ENCODE measurements at places on chromosomes 11 and 22.

DNA sequence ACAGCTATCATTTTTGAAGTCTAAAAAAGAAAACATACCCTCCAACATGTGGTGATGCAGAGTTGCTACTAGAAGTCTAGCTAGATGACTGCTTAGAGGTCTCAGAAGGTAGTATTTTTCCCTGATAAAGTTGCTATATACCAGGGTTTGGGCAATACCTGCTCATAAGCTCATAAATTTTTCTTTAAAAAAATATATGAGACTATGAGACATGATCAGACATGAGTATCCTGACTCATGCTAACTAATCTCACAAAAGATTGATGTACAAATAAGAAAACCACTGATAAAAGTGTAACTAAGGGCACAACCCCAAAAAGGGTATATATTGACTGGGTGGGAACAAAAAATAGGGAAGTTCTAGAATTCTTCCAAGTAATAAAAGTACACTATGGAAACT is 740.9 kb downstream of the METTL15 start:
- H3K4me1 ChIP-seq: no peaks in the 10 kb centered on the region
- no peak for DNase-seq
- H3K27me3 ChIP-seq: peaks cover 2% of the 10 kb centered on the region
- no peak overlapping the region for H3K27ac ChIP-seq
- H3K4me3 ChIP-seq: no peak overlapping the region

DNA sequence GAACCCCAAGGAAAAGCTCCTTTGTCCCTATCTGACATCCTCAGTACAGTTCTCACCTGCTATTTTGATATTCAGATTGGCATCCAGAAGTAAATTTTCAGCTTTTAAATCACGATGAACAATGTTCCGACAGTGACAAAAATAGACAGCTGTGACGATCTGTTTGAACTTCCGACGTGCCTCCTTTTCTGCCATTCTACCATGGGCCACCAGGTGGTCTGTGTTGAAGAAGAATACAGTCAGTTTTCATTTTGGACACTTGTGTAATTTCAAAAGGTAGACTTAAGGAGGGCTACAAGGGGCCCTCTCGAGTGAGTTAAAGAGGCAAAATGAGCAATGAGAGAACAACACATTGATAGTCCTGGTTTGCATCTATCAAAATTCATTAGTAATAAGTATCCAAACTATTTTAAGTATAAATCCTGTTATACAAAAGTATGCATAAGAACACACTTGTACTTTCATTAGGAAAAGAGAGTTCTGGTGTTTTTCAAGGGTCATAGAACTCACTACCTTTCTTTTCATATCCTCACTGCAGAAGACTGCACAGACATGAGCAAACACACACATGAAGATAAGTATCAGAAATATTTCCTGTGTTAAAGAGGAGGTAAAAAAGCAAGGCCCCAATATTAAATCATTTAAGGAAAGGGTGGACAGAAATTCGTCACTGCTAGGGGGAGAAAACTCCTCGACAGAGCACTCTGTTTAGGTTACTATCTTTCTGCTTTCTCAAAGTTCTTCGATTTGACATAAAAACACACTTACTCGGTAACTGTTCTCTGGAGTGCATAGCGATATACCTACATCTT is 89.9 kb upstream of the APOA1 start:
- no peaks in the 10 kb centered on the region for H3K27me3 ChIP-seq
- peak; percentile 62 for DNase-seq
- H3K36me3 ChIP-seq: no peaks in the 10 kb centered on the region
- H3K4me3 ChIP-seq: peak overlapping the region; percentile 84
- H3K27ac ChIP-seq: peak overlapping the region; percentile 95

- no peaks in the 10 kb centered on the region for H3K27me3 ChIP-seq
- H3K36me3 ChIP-seq: no peaks in the 10 kb centered on the region
- peaks cover 33% of the 10 kb centered on the region for H3K4me1 ChIP-seq
- DNase-seq: no peak
- H3K4me3 ChIP-seq: no peak overlapping the region
Measured at GRCh38 chr11:96228473-96228891, 114.5 kb downstream of the MAML2 start.

DNA sequence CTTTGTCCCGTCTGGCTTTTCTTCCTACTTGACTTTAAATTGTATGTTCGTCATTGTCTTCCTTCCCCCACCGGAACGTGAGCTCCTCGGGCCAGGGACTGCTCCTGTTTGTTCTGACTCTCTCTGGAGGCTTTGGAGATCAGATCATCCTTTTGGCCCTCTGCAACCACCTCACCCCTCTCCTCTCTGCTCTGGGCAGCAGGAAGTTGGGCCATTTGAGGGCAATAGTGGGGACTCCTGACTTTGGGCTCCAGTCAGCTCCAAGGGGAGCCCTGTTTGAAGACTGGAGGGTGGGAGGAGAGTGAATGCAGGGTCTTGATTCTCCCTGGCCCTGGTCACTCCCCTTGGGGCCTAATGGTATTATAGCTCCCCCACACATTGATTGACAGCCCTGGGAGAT is 186.3 kb upstream of the B3GAT1 start:
- H3K27ac ChIP-seq: no peak overlapping the region
- no peaks in the 10 kb centered on the region for H3K4me1 ChIP-seq
- peaks cover 6% of the 10 kb centered on the region for H3K27me3 ChIP-seq
- no peak for DNase-seq
- H3K4me3 ChIP-seq: no peak overlapping the region

GRCh38 chr11:75445315-75445953 is 12.4 kb upstream of the KLHL35 start:
- DNase-seq: peak; percentile 67
- H3K4me1 ChIP-seq: no peaks in the 10 kb centered on the region
- H3K27me3 ChIP-seq: peaks cover 6% of the 10 kb centered on the region
- no peak overlapping the region for H3K4me3 ChIP-seq

- H3K4me3 ChIP-seq: no peak overlapping the region
- DNase-seq: no peak
- peaks cover 3% of the 10 kb centered on the region for H3K27me3 ChIP-seq
- no peaks in the 10 kb centered on the region for H3K36me3 ChIP-seq
- no peaks in the 10 kb centered on the region for H3K4me1 ChIP-seq
Measured at GRCh38 chr22:43747877-43748276, 64.2 kb downstream of the EFCAB6 start.

DNA sequence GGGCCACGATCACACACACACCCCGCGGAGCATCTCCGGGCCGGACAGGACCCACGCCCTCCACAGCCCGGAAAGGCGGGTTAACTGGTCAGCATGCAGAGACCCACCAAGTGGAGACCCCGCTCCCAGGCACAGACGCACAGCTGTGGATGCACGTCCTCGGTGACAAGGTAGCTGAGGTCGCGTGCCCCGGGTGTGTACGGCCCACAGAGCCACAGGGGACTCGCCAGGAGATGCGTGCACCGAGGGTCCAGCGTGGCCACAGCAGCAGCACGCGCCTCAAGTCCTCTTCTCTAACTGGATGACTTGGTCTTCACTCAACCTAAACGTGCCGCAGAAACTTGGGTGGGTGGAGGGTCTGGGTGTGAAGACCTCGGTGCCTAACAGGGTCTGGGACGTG is 5.5 kb downstream of the H19 start:
- H3K27me3 ChIP-seq: no peaks in the 10 kb centered on the region
- no peaks in the 10 kb centered on the region for H3K4me1 ChIP-seq
- no peak overlapping the region for H3K27ac ChIP-seq
- H3K36me3 ChIP-seq: no peaks in the 10 kb centered on the region
- no peak overlapping the region for H3K4me3 ChIP-seq
- DNase-seq: no peak

DNA sequence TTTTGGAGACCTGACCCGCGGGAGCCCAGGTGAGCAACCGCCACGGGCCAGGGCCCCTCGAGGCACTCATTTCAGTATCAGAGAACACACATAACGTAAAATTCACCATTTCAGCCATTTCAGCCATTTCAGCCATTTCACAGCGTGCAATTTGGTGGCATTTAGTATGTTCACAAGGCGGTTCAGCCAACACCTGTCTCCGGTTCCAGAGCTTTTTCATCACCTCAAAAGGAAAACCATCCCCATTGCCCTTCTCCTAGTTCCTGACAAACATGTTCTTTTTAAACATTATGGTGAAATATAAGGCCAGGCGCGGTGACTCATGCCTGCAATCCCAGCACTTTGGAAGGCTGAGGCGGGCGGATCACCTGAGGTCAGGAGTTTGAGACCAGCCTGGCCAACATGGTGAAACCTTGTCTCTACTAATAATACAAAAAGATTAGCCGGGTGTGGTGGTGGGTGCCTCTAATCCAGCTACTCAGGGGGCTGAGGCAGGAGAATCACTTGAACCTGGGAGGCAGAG is 119.3 kb downstream of the KCNQ1 start:
- H3K27me3 ChIP-seq: no peaks in the 10 kb centered on the region
- H3K4me1 ChIP-seq: no peaks in the 10 kb centered on the region
- no peak for DNase-seq
- H3K36me3 ChIP-seq: no peaks in the 10 kb centered on the region

GRCh38 chr11:4645974-4646373 is 2.2 kb downstream of the OR51E1 start:
- no peak overlapping the region for H3K4me3 ChIP-seq
- no peaks in the 10 kb centered on the region for H3K36me3 ChIP-seq
- H3K27me3 ChIP-seq: peaks cover 5% of the 10 kb centered on the region
- DNase-seq: no peak

DNA sequence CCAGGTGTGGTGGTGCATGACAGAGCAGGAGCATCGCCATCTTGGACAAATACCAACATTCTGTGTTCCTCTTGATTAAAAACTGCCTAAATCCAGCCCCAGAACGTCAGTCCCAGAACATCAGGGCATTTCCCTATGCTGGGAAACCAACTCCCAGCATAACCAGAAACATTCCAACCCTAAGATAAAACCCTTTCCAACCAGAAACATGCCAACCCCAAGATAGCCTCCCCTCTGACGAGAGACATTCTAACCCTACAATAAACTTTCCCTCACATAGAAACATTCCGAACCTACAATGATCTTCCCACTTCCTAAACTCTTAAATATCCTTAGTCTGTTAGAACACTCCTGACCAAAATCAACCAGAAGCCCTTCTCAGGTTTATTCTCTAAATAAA is 11.6 kb downstream of the PLAAT4 start:
- H3K36me3 ChIP-seq: peaks cover 29% of the 10 kb centered on the region
- no peak for DNase-seq
- peak overlapping the region; percentile 70 for H3K27ac ChIP-seq
- no peak overlapping the region for H3K4me3 ChIP-seq
- H3K27me3 ChIP-seq: peaks cover 3% of the 10 kb centered on the region
